ENCODE measurements at places on chromosomes 4 and X.

- DNase-seq, result no peak
These were observed 3.2 kb upstream of the CHRNA9 start for GRCh38 chr4:40331961-40332360.

GRCh38 chrX:126164689-126165400, 1.2 kb downstream of the DCAF12L2 start:
- DNase-seq, result no peak

GRCh38 chr4:188268131-188268908, 129.1 kb downstream of the TRIML1 start:
- no peak for DNase-seq

DNA sequence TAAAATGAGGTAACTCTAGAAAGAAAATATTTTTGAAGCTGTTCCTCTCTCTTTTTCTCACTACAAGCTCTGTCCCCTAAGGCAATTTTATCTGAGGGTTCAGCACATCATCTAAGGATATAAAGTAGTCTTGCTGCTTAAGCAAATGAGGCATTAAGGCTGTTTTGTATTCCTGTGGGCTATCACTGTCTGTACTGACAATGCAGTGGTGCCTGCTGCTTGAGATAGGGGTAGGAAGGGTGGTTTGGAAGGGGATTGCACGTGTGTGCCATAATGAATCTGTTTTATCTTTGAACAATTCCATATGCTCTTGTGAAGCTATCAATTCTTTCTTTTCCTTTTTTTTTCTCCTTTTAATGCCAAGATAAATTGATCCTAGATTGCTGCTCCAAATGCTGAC, 128.0 kb upstream of the ATOH1 start:
- no peak for DNase-seq

- no peak for DNase-seq
These were observed 1161.4 kb downstream of the FSTL5 start for GRCh38 chr4:161002386-161002785.

GRCh38 chr4:154471526-154472331, 19.9 kb downstream of the DCHS2 start:
- DNase-seq, result no peak

DNA sequence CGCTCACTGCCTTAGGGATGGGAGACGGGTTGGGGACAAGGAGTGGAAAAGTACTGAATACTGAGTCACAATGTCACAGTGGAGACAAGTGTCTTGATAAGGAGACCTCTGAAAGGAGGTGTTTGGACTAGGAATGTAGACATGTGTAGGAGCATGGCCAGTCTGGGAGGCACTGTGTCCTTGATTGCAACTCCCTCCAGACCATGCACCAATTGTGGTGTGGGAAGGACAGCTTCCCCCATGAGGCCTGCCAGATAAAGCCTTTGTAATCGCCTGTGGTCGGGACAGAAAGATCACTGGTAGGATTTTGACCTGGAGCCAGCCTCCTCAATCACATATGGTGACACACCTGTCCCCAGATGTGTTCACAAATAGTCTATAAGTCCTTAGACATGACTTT, 64.1 kb downstream of the USP38 start:
- DNase-seq, result no peak

DNA sequence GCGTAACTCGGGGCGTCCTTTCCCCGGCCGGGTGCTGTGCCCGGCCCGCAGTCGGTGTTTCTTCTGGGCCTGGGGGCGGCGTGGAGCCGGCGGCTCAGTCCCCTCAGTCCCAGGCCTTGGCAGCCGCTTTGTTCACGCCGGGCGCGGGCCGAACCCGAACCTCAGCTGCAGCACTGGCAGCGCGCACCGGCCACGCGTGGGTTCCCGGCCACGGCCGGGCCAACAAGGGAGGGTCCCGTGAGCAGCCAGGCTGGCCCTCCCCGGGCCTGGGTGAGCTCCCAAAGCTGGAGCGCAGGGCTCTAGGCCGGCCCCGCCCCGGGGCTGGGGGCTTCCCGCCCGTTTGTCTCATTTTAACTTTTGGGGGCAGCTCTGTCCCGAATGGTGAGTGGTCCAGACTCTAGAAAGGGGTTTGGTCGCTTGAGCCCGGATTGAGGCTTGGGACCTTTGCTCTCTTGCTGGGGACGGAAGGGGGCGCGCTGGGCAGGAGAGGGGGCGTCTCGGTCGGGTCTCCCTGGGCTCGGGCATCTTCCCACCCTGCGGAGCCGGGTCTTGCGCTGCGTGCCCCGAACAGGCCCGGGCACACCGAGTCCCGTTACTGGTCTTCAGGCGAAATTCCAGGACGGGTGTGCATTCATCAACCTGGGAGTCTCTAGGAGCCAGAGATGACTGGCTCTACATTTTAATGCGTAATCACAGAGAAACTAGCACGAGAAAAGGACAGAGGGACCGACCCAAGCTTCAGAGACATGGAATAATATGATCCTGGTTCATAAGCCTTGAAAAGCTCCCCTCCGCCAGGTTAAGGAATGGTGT, 177.1 kb downstream of the CBR4 start:
- DNase-seq, result no peak

GRCh38 chrX:7262551-7262950, 114.6 kb upstream of the PUDP start:
- DNase-seq, result no peak

DNA sequence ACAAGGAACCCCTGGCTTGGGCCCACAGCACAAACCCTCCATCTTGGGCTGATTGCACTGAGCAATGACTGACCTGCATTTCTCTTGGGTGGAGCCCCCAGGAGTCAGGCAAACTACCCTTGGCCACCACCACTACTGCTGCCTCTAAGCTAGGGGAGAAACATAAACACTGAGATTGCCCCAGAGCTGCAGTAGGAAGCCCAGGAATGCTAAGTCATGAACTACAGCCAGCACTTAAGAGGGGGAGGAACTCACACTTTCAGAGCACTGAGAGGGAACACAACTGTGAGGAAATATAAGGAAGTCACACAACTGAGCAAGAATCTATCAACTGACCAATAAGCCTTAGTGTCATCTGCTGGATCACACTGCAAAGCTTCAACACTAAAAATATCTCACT, 111.6 kb upstream of the PPP3CA start:
- no peak for DNase-seq

- DNase-seq, result no peak
These were observed 217.3 kb downstream of the DKK2 start for GRCh38 chr4:106818764-106819163.

- DNase-seq, result no peak
These were observed 39.8 kb downstream of the GLRB start for GRCh38 chr4:157115613-157116335.

GRCh38 chr4:169158046-169158445, 112.7 kb downstream of the SH3RF1 start:
- DNase-seq, result no peak

DNA sequence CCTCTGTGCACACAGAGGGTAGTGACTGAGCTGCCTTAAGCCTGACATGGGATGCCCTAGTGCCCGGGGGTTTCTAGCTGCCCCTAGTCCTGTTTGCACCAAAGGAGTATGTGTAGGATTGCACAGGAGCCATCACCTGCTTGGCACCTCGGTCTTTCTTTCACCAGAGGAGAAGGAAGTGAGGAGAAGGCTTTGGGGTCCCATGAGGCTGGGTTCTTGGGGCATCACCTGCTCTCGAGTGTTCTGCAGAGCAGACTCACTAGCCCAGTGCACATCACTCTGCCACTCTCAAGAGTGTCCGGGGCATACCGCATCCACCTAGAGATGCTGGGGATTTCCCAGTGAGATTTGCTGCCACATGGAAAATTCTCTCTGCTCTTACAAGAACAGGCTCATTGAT, 40.5 kb upstream of the GPR78 start:
- DNase-seq, result no peak

DNA sequence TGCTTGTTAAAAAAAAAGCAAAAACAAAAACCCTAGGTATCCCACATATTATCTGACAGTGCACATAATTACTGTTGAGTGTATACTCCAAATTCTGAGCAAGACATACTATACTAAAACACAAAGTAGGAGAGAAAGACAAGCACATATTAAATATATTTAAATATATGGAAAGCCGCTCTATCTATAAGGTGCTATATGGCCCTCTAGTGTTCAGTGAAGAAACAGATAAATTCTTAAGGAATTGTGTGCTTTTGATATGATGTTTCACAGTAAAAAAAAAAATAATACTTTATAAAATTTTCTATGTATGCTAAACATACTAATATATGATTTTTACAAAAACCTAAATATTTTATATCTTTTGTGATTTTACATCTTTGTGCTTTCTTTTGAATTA, 137.8 kb downstream of the FBXW7 start:
- DNase-seq, result no peak

GRCh38 chr4:77358315-77358928, 201.4 kb downstream of the CCNG2 start:
- peak; percentile 2 for DNase-seq

DNA sequence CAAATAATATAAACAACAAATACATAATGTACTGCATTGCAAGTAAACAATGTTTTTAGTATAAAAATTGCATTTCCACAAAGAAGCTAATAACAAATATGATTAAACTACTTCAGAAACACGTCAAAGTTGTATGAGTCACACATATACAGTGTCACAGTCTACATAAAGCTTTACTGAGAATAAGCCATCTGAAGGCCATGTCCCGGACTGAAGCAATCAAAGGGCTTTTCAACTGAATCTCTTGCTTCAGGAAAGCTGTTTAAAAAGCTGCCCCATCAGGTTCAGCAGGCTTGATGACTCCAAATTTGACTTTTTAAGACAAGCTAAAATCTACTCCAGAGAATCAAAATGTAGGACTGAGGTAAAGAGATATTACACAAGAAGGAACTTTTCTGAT, 1476.8 kb downstream of the ADGRL3 start:
- no peak for DNase-seq
